ENCODE measurements at places on chromosomes 5 and 9.

- DNase-seq: no peak
These were observed 6.2 kb upstream of the CPEB4 start for GRCh38 chr5:173881811-173882575.

GRCh38 chr5:142602720-142603245 lies 83.1 kb downstream of the FGF1 start:
- no peak for DNase-seq

DNA sequence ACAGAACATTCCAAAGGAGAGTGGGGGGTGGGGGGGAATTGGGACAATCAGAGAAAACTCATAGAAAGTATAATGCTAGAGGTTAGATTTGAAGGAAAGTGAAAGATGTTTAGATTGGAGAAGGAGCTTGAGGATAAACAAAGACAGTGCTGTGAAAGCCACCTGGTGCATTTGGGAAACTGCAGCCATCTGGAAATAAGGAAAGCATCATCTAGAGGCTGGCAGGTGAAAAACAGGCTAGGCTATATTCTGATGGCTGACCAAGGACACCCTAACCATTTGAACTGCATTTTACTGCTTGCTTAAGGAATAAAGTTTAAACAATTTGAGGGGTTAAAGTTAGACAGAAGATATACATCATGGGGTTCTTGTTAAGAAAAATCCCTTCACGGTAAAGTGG lies 296.4 kb downstream of the CETN3 start:
- no peak for DNase-seq

GRCh38 chr5:5271786-5272321 lies 131.7 kb downstream of the ADAMTS16 start:
- no peak for DNase-seq

- no peak for DNase-seq
These were observed 46.3 kb upstream of the MSX2 start for GRCh38 chr5:174678107-174678506.

DNA sequence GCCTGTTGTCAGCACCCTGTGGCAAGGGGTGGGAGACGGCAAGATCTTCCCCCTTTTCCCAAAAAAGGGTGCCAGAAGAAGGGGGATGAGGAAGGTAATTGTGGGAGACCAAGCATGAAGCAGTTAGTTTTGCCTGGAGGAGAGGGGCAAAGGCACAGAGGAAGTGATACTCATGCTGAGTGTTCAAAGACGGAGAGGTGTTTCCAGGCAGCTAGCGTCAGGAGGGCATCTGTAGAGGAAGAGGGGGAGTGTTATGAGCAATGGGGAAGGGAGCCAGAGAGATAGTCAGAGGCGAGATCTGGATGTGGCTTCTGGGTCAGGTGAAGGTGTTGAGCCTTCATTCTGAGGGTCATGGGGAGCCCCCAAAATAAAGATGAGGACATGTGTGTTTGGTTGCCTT lies 26.9 kb upstream of the ADAM19 start:
- no peak for DNase-seq

DNA sequence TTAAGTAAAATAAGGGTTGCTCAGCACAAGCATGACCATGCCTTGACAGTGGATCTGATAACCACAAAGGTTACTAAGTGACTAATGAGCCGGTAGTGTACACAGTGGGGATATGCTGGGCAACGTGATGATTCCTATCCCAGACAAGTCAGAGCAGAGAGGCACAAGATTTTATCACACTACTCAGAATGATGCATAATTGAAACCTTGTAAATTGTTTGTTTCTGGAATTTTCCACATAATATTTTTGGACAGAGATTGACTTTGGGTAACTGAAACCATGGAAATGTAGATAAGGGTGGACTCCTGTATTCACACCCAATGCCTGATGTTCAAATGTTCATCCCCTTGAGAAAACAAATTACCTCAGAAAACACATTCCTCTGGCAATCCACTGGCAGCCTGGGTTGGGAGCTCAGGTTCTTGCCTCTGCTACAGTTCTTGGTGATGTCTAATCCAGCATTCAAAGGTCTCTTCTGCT lies 16.2 kb upstream of the ERAP1 start:
- no peak for DNase-seq

DNA sequence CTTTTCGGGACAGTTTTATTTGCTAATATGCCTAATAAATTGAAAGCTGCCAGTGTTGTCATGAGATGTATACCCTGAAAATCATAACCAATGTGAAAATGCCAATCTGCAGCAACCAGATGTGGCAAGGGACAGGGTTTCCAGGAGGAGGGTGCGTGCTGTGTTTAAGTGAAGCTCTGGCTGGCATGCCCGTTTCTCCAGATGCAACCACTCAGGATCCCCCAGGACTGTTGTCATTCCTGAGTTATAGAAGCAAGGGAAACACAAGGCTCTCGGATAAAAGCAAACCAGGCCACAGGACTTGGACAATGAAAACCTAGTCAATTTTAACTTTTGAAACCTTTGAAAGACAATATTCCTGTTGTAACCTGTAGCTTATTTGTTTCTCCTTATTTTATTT lies 360.2 kb downstream of the SLIT3 start:
- DNase-seq: no peak

DNA sequence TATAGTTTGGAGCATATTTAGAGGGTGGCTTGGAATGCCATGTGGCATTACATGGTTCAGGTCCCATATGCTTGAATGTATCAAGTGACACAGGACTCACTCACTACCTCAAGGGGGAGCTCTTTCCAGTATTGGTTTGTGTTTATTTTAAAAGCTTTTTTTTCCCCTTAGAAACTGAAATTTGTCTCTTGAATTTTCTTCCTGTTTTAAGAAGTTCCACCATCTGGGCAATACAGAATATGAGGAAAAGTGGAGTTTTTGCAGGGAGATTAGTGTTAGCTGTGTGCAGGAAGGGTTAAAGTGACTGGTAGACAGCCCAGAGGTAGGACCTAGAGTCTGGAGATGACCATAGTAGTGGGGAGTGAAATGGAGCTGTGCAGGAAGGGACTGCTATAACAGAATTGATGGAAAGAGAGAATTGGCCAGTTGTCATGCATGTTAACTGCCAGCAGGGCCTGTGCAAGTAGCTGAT lies 36.6 kb downstream of the CTNNA1 start:
- DNase-seq: no peak

DNA sequence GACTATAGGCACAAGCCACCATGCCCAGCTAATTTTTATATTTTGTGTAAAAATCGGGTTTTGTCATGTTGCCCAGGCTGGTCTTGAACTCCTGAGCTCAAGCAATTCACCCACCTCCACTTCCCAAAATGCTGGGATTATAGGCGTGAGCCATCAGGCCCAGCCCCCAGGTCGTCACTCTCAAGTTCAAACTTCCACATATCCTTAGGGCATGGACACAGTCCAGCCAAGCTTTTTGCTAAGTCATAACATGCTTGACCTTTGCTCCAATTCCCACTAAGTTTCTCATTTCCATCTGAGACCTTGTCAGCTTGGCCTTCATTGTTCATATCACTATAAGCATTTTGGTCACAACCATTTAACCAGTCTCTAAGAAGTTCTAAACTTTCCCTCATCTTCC lies 43.9 kb upstream of the ARAP3 start:
- no peak for DNase-seq

DNA sequence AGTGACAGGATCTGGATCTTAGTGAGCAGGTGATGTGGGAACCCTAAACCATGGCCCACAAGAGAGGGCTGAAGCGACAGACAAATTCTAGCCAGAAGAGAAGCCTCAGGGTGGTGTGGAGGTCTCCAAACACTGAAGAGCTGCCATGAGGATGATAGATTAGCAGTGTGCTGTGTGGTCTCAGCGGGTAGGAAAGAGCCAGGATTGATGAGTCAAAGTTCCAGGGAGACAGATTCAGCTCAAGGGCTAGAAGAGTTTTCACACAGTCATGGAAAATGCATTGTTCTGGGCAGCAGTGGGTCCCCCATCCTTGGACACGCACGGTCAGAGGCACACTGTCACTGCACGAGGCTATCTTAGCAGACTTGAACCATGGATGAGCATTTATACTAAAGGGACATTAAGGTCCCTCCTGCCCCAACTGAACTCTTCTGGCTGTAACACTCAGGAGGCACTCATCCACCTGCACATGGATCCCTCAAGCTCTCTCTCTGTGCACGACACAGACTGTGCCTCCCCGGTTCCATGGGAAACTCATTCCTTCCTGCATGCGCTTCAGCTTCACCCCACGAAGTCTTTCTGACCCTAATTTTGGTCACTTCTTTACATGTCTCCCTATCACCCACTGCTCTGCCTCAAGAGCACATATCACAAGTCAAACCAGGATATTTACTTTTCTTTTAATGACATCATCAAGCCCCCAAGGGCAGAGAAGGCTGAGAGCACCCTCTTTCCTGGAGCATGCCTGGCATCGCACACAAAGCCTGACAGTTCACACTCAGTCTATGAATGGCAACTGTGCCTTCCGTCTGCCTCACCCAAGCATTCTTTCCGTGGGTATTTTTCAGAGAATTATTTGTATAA lies 84.8 kb downstream of the TLE1 start:
- DNase-seq: no peak

DNA sequence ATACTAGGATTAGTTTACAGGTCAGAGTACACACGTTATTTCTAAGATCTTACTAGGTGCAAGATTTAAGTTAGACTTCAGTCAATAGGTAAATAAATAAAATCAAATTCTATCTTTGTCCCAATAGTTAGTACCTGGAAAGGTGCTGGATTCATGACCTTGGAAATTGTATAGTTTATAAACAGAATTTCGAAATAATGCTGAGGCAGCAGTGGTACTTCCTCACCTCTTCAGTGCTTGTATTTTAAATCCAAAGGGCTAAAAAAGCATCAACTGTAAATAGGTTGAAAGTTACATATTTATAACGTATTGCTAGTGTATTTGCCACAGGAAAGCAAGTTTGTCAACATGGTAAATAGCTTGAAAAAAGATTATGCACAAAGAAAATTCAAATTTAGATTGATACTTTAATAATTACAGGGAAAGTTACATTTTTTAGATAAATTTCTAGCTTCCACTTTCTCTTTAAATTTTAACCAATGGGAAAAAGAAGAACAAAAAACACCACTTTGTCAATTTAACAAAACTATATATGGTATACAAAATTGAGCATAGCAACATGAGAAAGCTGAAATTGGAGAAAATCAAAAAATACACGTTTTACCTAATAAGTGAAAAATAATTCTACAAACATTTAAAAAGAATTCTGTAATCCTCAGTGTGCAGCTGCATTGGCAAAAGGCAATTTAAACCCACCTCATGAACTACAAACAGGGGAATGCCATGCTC lies 46.5 kb downstream of the NR3C1 start:
- DNase-seq: no peak

GRCh38 chr5:165783024-165783423 lies 2277.6 kb downstream of the MAT2B start:
- no peak for DNase-seq

DNA sequence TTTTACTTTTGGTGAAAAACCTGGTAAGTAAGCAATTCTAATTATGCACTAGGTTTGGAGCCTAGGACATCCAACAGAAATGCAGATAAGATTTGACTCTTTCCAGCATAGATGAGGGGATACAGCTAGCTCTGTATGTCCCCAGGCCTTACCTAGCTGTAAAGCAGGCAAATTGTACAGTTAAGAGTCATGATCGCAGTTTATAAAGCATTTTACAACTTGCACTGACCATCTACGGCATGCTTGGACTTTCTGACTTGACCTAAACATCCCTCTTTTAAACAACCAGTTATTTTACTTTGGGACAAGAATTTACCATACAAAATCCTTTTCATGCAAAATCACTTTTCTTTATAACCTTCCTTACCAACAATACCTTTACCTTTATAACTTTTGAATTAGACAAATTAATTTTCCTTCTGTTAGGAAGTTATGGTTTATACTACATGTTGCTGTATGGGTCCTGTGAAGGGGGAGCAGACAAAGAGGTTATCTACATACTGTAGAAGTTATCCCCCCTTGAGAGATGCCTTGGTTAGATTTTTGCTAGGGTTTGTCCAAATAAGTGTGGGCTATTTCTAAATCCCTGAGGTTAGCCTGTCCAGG lies 36.8 kb downstream of the FGD3 start:
- no peak for DNase-seq

DNA sequence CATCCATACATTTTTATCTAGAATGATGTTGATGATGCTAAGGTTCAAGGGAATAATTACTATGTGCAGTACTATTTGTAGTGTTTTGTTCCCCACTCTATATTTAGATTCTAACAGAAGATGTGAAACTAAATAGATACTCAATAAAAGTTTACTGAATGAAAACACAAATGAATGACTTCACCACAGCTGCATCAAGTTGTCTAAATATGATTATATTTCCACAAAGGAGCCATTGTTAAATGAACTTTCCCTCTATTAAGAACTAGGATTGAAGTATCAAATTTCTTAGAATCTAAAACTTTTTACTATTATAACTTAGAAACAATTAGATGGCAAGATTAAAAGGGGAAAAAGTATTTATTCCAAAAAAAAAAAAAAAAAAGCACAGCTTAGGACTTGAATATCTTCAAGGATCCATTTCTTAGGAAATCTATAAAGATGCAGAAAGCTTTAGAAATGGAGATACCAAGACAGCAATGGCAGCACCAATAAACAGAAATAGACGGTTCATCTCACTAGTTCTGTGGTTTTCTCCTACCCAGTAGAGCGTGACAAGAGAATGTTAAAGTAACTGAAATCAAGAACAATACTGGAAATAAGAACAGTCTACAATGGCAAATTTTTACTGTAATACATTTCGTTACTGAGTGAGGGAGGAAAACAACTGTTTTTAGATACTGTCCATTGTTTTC lies 347.6 kb downstream of the EBF1 start:
- DNase-seq: no peak

DNA sequence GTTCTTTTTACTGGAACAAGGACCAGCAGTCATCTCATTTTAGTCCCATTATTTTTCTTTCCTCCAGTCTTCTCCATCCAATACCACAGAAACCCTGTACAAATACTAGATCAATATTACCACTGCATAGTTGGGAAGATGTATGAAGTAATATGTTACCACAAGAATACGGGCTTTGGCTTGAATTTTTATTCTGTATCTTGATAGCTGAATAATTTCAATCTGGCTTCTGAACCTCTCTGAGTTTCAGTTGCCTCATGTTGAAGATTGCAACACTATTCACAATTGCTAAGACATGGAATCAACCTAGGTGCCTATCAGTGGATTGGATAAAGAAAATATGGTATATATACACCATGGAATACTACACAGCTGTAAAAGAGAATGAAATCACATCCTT lies 82.9 kb downstream of the SGCD start:
- no peak for DNase-seq
